Frontal cortex (tissue), 4 donors: ENCODE measurements at places on chromosomes 3 and 15. TPM values are rescaled to one million over a fixed set of nuclear protein-coding genes. Genes with fewer than 3 reads are reported as not detected.

Gene CFAP100
- 3.7 TPM for total RNA-seq

Gene CCDC39
- 0.82 TPM for total RNA-seq

DNA sequence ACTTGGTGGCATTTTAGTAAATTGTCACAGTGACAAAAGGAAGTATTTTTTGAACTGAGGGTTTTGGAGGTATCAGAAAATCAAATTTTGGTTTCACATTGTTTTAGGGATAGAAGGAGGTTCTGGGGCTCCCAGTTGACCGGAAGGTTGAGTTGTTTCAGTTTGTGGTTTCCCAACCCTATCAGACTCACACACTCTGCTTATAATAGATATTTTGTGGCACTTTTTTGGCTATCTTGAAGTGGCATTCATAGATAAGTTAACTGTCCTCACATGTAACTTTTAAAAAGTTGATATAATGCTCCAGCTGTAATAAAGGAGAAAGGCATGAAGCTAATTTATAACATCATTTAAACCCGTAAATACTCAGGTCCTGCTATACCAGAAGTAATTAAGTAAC is 12.8 kb downstream of the ARMC8 start:
- no peak for DNase-seq

GRCh38 chr15:66169023-66169422 is 84.5 kb downstream of the MEGF11 start:
- no peak for DNase-seq

DNA sequence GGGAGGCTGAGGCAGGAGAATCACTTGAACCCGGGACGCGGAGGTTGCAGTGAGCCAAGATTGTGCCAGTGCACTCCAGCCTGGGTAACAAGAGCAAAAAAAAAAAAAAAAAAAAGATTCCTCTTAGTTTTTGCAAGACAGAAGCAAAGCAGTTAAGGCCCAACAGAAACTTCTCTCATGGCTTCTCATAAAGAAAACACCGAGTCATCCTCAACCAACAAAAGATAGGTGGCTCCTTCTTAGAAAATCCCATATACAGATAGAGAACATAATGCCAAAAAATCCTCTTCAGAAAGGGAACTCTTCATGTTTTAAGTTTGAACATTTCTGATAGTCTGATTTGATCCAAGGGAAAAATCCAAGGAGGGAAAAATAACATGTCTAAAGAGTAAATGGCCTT is 12.5 kb upstream of the SKIL start:
- no peak for DNase-seq

GRCh38 chr3:9630550-9631139 is 18.7 kb upstream of the MTMR14 start:
- DNase-seq, result no peak

DNA sequence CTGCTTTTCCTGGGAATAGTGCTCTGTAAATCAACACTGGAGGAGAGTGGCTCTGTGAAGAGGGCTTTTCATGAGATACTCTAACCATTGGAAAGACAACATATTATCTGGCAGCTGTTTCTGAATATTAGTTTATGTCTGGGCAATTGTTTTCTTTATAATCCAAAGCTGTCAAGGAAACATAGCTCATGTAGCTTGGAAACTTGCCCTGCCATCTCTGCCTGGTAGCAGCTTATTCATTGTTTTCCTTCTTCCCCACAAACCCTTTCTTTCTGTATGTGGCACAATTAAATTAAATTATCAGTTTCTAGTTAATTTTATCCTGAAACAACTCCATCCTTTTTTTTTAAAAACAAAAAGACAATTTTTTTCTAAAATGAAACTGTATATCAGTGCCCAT is 160.0 kb downstream of the EDEM1 start:
- DNase-seq, result no peak

GRCh38 chr3:134066651-134067530 is 37.2 kb upstream of the SLCO2A1 start:
- DNase-seq, result no peak

GRCh38 chr15:74784426-74785193 is 2.7 kb downstream of the CSK start:
- no peak for DNase-seq
